ENCODE measurements at places on chromosomes 12 and 14.

GRCh38 chr14:24806061-24806678, 172.2 kb upstream of the GZMB start:
- peak; percentile 65 for DNase-seq

DNA sequence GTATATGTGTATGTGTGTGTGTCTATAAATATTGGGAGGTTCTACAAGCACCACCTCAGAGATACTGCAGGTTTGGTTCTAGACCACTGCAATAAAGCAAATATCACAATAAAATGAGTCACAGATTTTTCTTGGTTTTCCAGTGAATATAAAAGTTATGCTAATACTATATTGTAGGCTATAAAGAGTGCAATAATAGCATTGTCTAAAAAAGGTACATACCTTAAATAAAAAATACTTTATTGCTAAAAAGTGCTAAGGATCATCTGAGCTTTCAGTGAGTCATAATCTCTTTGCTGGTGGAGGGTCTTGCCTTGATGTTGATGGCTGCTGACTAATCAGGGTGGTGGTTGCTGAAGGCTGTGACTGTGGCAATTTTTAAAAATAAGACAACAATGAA, 111.1 kb downstream of the VEZT start:
- DNase-seq = no peak

- DNase-seq = peak; percentile 41
Measured at GRCh38 chr12:104951759-104952509, 6.2 kb downstream of the SLC41A2 start.

GRCh38 chr12:131434208-131435125, 276.4 kb upstream of the SFSWAP start:
- DNase-seq = no peak

DNA sequence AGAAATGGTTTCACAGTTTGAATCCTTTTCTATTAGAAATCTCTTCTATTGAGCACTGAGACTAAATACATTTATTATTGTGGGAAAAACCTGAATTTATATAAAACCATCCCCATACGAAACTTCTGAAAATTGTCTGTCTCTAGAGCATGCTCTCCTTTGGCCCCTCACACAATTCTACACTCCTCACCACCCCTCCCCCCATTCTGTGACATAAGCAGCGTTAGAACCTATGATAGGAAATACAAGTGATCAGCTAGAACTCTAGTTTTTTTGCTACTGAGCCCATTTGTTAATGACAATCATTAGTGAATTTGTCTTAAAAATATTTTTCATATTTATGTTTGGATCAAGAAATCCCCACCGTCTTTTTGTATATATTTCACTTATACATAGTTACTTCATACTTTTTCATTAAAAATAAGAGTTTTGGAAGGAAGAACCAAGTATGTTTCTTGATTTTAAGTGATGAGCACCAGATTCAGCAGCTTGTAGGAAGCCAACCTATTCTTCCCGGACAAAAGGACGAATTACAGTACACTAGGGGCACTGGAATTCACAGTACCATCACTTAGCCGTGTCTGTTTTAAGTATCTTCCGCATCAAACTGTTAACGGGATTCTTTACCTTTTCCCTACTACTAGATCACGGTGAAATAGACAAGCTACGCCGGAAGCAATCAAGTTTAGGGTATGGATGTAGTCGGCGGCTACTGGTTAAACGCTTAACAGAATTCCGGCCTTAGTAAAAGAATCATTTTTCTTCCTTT, 724 bp downstream of the GTSF1 start:
- no peak for DNase-seq

DNA sequence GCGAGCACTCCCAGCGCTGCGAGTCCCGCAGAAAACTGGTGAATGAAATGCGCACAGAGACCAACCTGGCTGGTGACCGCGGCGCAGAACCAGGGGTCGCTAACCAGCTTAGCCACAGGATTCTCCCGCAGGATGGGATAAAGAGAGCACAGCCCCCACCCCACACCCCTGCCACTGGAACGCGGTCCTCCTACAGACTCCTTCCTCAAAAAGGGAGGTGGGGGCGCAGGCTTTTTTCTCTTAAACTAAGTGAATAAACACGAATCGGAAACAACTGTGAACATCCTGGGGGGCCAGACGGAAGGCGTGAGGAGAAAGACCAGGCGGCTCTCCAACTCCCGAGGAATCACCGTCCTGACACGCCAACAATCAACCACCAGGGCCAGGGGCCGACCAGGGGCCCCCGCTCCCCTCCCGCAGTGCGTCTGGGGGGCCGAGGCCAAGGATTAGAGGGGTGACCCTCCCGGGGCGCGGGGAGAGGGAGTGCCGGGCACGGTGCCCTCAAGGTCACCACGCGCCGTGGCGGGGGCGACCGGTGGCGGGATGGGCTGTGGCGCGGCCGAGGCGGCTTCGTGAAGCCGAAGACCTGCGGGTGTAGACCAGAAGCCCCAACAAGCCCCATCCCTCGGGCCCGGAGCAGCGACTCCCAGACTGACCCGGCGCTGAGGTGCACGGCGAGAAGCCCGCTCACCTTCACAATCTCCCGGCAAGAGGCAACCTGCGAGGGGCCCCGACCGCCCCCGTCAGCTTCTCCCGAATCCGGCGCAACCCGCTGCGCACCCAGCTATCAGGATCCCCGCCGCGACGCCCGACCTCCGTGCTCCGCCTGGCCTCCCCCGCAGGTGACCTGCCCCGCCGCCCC, 704 bp downstream of the ATP2B1 start:
- no peak for DNase-seq

GRCh38 chr12:49672301-49673217, 34.6 kb downstream of the FMNL3 start:
- peak; percentile 40 for DNase-seq

DNA sequence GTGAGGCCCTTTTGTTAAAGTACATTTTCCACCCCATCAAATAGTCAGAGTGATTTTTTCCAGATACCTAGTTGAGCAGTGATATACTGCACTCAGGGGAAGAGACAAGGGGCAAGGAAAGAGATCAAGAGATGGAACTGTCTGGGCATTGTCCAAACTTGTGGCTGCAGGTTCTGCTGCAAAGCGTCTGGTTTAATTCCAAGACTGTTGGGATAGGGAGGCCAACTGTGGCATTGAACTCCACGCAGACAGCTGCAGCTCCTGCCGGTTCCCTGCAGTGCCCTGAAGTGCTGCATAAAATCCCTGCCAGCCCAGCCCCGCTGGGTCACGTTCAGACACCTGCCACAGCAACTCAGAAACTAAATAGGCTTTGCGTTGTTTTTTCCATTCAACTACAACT, 30.5 kb downstream of the RPH3A start:
- no peak for DNase-seq

GRCh38 chr14:20982646-20983369, 7.0 kb upstream of the METTL17 start:
- no peak for DNase-seq

DNA sequence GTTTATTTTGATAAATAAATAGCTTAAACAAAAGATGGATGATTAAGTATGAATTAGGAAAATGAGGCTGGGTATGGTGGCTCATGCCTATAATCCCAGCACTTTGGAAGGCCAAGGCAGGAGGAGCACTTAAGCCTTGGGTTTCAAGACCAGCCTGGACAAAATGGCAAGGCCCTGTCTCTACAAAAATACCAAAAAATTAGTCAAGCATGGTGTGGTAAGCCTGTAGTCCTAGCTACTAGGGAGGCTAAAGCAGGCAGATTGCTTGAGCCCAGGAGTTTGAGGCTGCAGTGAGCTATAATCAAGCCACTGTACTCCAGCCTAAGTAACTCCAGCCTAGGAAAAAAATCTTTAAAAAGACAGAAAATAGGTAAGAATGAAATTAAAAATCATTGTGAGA, 96.0 kb downstream of the BCL2L14 start:
- no peak for DNase-seq

- DNase-seq = peak; percentile 76
Measured at GRCh38 chr14:76773188-76773885, 12.1 kb downstream of the VASH1 start.

- no peak for DNase-seq
Measured at GRCh38 chr12:12799163-12799920, 13.8 kb upstream of the DDX47 start.

DNA sequence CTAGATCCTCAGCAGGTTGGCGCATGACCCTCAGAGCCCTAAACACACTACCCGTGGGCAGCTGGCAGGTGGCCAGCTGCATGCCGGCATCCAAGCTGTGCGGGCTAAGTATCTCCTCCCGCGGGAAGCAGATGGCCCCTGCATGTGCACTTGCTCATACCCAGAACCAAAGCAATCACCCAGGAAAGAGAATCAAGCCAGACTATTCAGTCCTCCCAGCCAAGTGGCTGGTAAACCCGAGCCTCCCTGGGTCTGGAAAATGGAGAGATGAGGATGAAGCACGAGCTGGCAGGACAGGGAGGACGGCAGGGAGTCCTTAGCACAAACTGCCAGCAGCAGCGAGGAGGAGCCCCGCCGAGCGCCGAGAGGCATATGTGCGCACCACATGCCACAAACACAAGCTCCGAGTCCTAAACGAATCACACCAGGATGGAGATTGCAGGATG, 139.7 kb downstream of the RIMBP2 start:
- no peak for DNase-seq

DNA sequence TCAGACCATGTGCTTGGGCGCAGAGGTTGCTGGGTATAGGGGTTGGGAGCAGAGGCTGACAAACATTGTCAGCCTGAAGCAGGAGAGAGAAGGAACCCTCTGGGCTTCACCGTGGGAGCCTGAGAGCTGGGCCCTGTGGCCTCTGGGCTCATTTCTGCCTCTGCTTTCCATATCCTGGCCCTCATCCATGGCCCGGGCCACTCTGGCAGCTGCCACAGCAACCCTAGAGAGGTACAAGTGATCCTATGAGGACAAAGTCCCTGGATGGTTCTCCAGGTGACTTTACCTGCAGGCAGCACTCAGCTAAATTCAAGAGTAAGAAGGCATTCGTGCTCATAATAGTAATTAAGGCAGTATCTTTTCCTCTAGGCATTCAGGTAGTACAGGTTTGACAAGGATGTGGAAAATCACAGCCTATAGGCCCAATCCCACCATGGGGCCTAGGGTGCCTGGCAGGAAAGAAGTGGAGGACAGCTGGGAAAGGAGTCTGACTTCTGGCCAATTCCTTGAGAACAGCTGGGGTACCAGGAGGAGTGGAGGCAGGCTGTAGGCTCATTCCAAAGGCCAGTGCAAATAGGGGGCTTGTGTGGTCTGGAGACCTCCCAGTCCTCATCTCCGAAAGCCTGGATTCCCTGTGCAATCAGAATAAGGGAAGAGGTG, 3.6 kb upstream of the TTC7B start:
- DNase-seq = no peak

DNA sequence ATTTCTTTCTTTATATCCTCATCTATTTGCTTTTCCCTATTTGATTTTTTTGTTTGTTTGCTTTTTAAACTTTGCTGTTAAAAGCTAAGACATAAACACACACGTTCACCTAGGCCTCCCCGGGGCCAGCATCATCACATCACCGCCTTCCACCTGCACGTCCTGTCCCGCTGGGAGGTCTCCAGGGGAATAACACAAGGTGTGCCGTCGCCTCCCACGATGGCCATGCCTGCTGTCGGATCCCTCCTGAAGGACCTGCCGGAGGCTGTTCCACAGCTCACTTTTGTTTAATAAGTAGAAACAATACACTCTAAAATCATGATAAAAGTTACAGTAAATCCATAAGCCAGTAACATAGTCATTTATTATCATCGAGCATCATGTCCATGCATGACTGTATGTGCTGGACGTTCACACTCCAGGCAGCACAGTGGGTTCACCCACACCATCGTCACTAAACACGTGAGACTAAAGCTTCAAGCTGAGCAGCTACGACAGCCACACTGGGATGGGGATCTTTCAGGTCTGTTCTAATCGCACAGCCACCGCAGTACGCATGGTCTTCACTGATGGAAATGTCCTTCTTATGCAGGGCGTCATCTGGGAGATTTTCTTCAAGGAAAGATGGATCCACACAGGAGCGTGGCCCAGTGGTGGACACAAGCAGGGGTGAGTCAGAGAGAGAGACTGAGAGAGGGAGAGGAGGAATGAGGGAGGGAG, 3.6 kb downstream of the RIMBP2 start:
- no peak for DNase-seq

GRCh38 chr12:1161197-1161596, 170.2 kb downstream of the ERC1 start:
- no peak for DNase-seq

DNA sequence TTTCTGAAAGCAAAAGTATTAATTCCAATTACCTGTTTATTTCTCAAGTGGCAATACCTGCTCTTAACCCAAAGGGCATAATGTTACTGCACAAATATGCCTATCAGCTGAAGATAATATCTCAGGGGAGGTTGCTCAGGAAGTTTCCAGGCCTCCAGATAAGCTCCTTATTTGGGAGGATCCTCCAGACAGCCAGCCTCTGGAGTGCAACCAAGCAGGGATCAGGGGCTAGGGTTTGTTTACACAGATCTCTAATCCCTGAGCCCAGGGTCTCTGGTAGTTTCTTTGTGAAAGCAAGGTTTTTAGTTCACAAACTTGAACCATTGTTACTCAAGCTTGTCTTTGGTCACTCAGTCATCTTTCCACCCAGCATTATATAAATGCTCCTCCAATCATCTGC, 124.4 kb downstream of the SLC38A4 start:
- DNase-seq = no peak

DNA sequence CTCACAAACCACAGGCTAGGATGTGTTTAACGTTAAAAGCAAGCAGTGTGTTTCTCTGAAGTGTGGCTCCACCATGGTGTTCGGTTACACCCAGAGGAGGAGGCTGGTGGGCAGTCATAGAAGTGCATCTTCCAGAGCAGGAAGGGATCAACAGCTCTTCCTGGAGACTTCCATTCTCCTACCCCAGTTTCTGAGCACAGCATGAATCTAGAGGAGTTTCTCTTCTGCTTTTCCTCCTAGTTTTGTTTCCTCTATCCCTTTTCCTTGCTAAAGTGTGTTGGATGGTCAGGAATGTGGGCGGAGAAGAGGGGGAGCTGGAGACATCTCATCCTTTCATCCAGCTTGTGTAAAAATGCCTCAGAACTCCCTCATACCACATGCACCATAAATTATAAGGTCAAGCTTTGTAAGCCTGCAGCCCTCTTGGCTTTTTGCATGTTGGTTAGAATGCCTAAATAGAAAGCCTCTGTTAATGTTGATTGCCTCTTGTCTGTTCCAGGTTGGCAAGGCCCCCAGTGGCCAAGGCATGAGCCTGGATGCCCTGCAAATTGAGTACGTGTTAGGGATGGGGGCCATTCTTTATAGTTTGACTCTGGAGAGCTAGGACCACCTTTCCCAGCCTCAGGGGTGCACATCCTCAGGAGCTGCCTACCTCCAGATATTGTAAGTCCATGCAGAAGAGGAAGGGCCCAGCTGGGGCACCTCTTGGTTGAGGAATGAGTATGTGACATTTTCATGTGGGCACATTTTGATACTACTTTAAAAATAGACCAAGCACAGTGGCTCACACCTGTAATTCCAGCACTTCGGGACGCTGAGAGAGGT, 4.0 kb upstream of the CKAP4 start:
- no peak for DNase-seq

All from fibroblast of the aortic adventitia (primary cell).